ENCODE measurements at places on chromosomes 5 and 9. TPM values are rescaled to one million over a fixed set of nuclear protein-coding genes. Genes with fewer than 3 reads are reported as not detected.

Gene ANKRD31
- total RNA-seq: 0.02 TPM

Gene GAS1
- 8.9 TPM for total RNA-seq

Gene RIOK2
- total RNA-seq: 29.6 TPM

Gene NR4A3
- total RNA-seq: 0.17 TPM

All from M059J (cell line).